Suprapubic skin (tissue), 4 donors: ENCODE measurements at places on chromosomes 2 and 18.

DNA sequence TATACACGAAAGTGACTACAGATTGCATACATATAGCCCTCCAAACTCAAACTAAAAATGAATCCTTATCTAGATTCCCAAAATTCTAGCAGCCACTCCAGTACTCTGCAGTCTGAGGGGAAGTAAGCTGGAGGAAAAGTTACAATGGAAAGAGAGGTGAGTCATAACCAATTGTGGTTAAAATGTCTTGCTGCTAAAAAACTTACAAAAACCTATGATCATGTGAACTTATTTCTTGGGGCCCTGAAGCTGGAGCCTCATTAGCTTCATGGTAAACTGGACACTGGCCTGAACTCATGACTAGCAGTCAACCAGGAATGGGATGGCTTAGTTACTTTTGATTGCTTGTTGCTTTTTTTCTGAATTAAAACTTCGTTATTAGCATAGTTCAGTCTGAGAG, 175.9 kb downstream of the SLC4A3 start:
- DNase-seq = no peak

- no peak for DNase-seq
Measured at GRCh38 chr2:11446733-11447248, 19.2 kb downstream of the E2F6 start.

DNA sequence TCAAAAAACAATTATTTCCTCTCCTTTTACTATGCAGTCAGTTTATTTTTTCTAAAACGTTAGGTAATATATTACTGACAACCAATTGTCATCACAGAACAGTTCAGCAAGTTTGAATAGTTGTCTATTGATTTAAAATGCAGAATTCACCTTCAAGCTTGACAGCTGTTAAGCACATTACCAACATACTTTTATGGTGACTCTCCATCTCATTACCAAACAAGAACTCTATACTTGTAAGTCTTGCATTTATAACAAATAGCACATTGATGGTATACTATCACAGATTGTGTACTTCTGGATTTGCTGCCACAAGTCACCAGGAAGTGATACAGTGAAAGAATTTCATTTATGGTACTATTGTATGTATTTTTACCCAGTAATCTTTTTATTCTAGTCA, 99.4 kb upstream of the PPP1CB start:
- no peak for DNase-seq

GRCh38 chr2:168146892-168147810, 100.2 kb downstream of the STK39 start:
- DNase-seq = no peak

DNA sequence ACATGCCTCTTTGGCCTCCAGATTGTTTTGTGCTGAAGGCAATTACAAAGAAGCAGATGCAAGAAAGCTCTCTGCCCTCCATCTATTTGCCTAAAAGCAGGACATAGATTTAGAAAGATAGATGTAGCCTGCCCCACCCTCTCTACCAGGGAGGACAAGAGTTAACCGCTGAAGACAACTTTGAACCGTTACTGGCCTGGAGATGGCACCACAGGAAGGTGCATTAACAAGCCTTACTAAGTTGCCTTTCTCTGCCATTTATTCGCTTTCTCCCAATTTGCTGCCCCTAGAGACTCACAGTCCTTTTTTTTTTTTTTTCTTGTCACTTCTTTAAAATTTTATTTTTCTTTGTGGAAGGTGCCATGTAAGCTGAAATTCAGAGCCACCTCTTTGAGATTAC, 28.8 kb upstream of the RMDN2 start:
- DNase-seq = no peak

- no peak for DNase-seq
Measured at GRCh38 chr18:76970770-76971559, 148.6 kb downstream of the ZNF236 start.

GRCh38 chr2:180980943-180981911, 822 bp downstream of the UBE2E3 start:
- no peak for DNase-seq

GRCh38 chr2:69589973-69590652, 53.4 kb downstream of the AAK1 start:
- no peak for DNase-seq

DNA sequence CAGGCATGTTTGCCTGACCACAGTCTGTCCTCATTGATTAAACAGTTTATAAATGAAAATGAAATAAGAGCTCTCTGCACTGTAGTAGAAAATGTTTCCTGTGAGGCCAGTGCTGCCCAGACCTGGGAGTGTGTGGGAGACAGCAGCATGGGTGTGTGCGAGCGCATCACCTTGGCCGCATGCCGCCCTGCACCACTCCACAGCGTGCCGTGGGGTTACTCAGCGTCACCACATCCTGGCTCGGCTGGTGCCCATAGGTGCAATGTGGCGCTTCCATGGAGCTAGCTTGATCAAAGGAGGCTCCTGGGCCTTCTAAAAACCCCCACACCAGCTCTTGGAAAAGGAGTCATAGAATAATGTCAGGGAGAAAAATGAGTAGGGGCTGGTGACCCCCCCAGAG, 76.0 kb upstream of the EPC2 start:
- no peak for DNase-seq

- DNase-seq = no peak
Measured at GRCh38 chr2:237125967-237126366, 40.3 kb downstream of the COPS8 start.

DNA sequence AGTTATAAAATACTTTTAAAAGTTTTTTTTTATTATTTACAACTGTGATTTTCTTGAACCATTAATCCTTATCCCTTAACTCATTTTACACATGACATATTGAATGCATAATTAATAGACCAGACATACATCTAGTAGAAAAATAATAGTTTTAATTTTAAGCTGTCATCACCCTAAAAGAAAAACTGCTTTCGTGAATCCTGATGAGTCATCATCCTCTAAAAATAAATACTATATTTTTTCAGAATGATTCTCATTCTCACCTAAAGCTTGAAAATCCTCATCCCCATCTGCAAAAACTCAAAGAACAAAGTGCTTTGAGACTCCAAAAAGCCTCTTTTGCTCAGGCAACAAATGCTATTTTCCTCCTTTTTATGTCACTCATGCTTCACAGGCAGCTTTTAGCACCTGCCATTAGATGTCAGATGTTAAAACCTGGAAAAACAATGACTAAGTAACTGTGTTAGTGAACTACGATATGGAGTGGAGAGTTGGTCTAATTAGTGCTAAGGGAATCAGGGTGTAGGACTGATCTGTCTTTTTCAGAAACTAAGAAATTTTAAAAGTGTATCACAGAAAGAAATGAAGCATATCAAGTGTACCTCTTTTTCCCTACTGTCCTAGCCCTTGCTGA, 297.6 kb downstream of the TMX3 start:
- no peak for DNase-seq

- no peak for DNase-seq
Measured at GRCh38 chr2:143401861-143402260, 272.6 kb downstream of the ARHGAP15 start.

GRCh38 chr2:98601532-98602132, 6.7 kb downstream of the COA5 start:
- no peak for DNase-seq

- no peak for DNase-seq
Measured at GRCh38 chr2:162989507-162989906, 150.9 kb upstream of the KCNH7 start.

GRCh38 chr2:227615181-227615580, 541 bp upstream of the SCYGR3 start:
- DNase-seq = no peak

DNA sequence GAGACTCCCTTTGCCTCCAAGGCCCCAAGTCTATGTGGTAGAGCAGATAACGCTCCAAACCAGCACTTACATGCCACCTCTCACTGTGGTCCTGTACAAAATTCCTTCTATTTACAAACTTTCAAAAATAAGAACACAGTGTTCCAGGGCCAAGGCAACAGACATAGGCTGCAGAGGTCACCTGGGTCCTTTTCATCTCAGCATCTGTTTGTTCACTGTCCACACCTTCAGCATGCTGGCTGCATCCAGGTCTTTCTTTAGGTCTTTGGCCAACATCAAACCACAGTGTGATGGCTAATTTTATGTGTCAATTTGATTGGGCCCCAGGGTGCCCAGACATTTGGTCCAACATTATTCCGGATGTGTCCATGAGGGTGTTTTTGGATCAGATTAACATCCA, 20.0 kb upstream of the INO80C start:
- DNase-seq = no peak

GRCh38 chr2:196980473-196980872, 54.0 kb upstream of the PGAP1 start:
- no peak for DNase-seq

- no peak for DNase-seq
Measured at GRCh38 chr2:174914853-174915760, 90.1 kb downstream of the CHN1 start.

- DNase-seq = no peak
Measured at GRCh38 chr2:60094450-60094929, 459.0 kb downstream of the BCL11A start.

GRCh38 chr2:173654896-173655265, 300.2 kb downstream of the CDCA7 start:
- DNase-seq = no peak

GRCh38 chr2:136065907-136066306, 52.0 kb downstream of the CXCR4 start:
- no peak for DNase-seq

DNA sequence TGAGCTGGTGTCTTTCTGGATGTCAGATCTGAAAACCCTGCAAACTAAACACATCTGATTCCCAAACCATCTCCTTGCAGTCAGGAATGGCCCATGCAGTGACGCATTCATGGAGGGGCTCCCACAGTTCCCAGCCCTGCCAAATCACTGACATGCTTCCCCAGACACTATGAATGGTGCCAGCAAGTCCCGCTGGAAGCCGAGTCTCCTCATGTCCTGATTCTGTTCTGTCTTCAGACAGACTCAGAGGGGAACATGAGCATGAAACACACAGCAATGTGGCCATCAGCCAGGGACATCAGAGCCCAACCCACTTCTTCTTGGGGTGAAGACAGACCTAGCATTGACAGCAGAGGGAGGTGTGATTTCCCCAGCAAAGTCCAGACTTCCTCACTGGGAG, 83.7 kb downstream of the TTC32 start:
- no peak for DNase-seq

GRCh38 chr2:201881741-201882140, 75.4 kb downstream of the CDK15 start:
- DNase-seq = peak; percentile 4

- DNase-seq = no peak
Measured at GRCh38 chr2:47486841-47487497, 84.0 kb downstream of the MSH2 start.

- DNase-seq = no peak
Measured at GRCh38 chr2:105290981-105291660, 38.4 kb downstream of the TGFBRAP1 start.

GRCh38 chr2:120749506-120750431, 14.1 kb downstream of the GLI2 start:
- DNase-seq = no peak

DNA sequence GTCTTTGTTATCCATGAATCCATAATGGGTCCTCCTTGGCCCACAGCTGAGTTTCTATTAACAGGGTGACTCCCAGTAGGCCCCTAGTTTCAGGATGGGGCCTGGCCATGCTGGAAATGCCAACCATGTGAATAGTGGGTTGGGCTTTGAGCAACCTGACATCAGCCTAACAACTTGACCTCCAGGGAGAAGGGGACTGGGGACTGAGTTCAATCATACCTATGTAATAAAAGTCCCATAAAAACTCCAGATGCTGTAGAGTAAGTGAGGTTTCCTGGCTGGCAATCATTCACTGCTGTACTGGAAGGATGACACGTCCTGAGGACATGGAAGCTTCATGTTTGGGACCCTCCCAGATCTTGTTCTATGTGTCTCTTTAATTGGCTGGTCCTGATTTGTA, 7.9 kb downstream of the REV1 start:
- DNase-seq = no peak

GRCh38 chr18:48988508-48989303, 37.9 kb upstream of the SMAD7 start:
- no peak for DNase-seq

GRCh38 chr2:100406120-100406508, 11.4 kb downstream of the CHST10 start:
- no peak for DNase-seq

- no peak for DNase-seq
Measured at GRCh38 chr2:168705534-168706470, 96.6 kb upstream of the NOSTRIN start.

- no peak for DNase-seq
Measured at GRCh38 chr2:38549851-38550250, 52.9 kb downstream of the HNRNPLL start.

DNA sequence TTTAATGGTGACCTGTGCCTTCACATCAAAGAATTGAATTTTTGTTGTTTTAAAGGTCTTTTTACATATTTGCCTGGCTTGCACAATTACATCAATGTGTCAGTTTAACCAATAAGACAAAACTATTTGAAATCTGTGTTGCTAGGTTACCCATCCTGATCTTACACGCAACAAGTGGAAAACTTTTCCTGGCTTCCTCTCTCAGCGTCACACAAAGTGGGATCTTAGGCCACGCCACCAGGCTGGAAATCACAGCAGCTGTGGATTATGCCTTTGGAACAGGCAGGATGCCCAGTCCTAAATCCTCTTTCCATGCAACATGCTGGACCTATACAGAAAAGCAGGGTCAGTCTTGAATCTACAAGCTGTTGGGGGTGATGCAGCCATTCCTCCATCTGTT, 298.2 kb upstream of the HNRNPA3 start:
- no peak for DNase-seq

- no peak for DNase-seq
Measured at GRCh38 chr2:2507417-2507997, 176.4 kb upstream of the MYT1L start.

GRCh38 chr2:99066075-99066958, 75.2 kb upstream of the C2orf15 start:
- no peak for DNase-seq

GRCh38 chr2:55093381-55093780, 43.1 kb upstream of the RTN4 start:
- DNase-seq = no peak

GRCh38 chr2:136245211-136245610, 127.3 kb upstream of the CXCR4 start:
- no peak for DNase-seq

DNA sequence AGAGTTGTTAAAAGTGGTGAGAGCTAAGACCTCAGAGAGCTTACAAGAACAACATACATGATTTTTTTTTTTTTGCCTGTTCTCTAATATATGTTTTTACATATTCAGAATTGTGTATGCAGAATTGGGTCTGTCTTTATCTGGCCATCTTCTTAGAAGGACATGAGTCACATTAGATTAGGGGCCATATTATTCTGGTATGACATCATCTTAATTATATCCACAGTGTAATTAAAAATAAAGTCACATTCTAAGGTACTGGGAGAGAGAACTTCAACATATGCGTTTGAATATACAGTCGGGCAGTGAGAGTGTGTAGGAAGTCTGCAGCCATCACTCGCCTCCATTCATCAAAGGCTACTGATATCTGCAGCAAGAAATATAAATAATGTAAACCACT, 88.3 kb downstream of the DSC3 start:
- no peak for DNase-seq

- DNase-seq = no peak
Measured at GRCh38 chr18:37527395-37527794, 38.2 kb downstream of the CELF4 start.
